ENCODE measurements at places on chromosomes 13 and 19.

DNA sequence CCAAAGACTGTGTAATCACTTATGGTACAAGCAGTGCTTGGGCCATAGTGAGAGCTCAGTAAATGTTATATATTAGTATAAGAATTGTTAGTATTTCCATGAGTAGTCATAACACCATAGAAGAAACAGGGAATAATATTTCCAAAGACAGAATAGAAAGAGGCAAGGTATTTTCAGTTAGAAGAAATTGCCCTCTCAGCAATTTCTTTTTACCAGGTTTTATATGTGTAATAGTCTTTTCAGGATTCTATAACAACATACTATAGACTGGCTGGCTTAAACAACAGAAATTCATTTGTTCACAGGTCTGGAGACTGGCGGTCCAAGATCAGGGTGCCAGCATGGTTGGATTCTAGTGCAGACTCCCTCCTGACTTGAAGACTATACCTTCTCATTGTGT is 485.7 kb downstream of the FOXO1 start:
- no peak for DNase-seq

- DNase-seq: peak; percentile 61
Measured at GRCh38 chr13:34941835-34942731, at the start of gene NBEA. TSS of gene NBEA (plus strand) at chr13:34942270. CDS start at chr13:34942821, 551 bp downstream.

DNA sequence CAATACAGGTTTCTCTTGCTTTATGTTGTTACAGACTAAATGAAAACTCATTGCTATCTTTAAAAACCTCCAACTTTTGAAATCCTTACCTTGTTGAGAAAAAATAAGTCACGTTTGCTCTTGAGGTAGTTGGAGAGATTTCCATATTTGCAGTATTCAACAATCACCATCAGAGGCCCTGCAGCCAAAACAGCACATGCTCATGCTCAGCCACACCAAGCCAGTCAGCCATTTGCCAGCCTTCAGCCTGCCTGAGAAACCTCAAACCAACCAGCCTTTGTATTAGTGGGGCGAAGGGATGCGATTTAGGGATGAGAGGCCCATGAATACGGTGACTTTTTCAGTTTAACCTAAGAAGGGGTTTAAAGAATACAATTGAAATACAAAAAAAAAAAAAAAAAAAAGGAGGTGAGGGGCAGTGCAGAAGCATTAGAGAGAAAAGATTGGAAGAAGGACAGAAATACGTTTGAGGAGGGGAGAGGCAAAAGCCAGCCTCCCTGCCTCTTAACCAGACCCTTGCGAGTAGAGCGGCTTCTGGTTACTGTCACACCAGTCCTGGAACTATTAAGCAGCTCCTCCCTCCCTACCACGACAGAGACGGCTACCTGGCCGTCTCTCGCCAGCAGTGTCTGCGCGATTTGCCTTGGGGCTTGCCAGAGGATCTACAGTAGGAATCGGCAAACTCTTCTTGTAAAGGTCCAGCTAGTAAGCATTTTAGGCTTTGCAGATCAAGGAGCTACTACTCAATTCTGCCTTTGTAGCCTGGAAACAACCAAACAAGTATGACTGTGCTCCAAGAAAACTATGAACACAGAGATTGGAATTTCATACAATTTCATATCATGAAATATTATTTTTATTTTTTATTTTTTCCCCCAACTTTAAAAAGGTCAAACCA is 167.3 kb downstream of the FLT1 start:
- DNase-seq: no peak

GRCh38 chr19:50910722-50911121 is 473 bp downstream of the KLK4 start:
- DNase-seq: no peak

DNA sequence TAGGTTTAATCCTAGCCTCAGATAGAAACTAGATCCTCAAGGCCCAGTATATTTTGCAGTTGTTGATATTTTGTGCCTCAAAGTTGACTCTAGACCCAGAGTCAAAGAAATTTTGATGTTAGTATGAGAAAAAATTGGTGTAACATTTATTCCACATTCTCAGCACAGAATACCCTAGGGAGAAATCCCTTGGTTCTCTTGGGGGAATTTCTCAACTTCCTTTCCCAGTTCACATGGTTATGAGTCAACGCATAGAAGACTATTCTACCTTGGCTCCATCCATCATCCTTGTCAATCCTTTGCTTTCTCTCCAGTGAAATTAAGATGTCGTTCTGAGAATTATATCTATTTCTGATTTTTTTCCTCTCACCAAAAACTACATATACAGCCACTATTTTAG is 145.3 kb downstream of the POSTN start:
- no peak for DNase-seq

- DNase-seq: no peak
Measured at GRCh38 chr19:7643031-7643415, 6.1 kb downstream of the STXBP2 start.

GRCh38 chr19:42762789-42763188 is 2.7 kb downstream of the PSG8 start:
- no peak for DNase-seq

DNA sequence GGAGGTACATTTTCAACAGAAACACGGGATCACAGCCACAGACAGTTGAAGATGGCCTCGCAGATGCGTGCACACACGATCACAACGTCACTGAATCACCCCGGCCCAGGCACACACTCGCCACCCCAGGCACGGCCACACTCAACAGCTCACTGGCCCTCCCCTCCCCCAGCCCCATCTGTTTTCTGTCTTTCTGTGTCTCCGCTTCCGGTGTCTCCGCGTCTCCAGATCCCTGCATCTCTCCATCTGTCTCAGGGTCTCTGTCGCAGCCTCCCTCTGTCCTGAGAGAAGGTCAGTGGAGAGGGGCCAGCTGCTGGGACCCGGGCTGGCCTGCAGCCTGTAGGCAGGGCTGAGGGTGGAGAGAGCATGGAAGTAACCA is 3.8 kb upstream of the ATP1A3 start:
- DNase-seq: no peak

Data from nucleus accumbens (tissue), 56 donors.